Umbilical cord (tissue), 2 donors: ENCODE measurements at places on chromosomes 1 and 21.
A peak's percentile ranks its signal among the peaks of the same experiment; 100 is the strongest.

GRCh38 chr1:24413350-24414163, at the start of gene STPG1:
STPG1 (minus strand) TSS chr1:24413782; CDS start chr1:24401388, 12,394 bp downstream.
- DNase-seq, result peak; percentile 91

DNA sequence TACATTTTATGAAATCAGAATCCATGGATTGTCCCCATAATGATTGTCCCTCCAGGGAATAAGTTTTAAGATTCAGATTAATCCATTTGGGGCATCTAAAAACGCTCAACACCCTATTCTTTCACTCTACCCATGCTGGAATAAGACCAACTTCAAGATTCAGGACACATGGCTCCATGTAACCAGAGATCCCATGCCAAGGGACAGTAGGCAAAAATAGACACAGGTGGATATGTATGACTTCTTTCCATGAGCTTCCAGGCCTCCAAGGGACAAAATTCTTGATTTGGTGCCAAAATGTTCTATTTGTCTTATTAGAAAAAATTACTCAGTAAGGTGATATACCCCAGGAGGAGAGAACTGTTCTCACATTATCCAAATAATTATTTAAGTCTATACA, 178.8 kb downstream of the NRIP1 start:
- DNase-seq, result no peak

DNA sequence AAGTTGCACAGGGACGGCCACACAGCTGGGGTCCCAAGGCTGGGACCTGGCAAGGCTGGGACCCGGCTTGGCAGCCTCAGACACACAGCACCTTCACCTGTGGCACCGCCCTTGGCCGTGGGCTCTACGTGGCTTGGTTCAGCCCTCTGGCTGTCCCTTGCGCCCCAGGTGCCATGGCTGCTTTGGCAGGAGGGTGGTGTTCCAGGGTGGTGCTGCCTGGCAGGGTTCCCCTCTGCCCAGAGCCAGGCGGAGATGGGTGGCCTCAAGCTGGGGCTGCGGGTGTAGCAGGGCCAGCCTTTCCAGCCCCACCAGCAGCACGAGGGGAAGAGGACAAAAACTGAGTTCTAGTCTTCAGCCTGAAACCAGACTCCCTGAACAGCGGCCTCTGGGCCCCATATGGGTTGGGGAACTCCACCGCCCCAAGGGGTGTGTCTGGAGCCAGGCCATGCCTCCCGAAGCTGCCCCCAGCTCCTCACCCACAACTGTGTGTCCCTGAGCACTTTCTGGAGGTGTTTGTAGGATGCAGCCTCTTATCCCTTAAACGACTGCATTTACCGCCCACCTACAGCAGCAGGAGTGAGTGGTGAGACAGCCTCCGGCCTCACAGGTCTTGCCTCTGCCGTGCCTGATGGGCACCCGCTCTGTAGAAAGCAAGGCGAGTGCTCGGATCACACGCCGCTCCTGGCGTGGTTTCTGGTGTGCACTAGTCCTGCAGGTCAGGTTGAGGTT, 92.3 kb downstream of the PDE9A start:
- no peak for DNase-seq

GRCh38 chr1:235858766-235859165, 7.9 kb downstream of the LYST start:
- no peak for DNase-seq

DNA sequence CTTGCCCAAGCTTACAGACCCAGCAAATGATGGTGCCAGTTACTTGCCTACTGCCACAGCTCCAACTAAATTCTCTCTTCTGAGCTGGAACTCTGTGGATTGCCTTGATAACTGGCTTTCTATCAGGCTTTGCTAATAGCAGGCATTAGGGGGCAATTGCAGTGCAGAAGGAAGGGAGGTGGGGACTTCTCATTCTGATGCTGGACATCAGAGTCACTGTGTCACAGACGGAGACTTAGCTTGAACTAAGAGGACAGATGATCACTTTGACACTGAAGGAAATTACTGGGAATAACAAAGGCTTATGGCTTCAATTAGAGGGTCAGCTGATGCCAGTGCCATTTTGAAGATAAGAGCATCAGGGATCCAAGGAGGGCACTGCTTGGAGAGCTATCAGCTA, 114.5 kb downstream of the DDX20 start:
- DNase-seq, result no peak

DNA sequence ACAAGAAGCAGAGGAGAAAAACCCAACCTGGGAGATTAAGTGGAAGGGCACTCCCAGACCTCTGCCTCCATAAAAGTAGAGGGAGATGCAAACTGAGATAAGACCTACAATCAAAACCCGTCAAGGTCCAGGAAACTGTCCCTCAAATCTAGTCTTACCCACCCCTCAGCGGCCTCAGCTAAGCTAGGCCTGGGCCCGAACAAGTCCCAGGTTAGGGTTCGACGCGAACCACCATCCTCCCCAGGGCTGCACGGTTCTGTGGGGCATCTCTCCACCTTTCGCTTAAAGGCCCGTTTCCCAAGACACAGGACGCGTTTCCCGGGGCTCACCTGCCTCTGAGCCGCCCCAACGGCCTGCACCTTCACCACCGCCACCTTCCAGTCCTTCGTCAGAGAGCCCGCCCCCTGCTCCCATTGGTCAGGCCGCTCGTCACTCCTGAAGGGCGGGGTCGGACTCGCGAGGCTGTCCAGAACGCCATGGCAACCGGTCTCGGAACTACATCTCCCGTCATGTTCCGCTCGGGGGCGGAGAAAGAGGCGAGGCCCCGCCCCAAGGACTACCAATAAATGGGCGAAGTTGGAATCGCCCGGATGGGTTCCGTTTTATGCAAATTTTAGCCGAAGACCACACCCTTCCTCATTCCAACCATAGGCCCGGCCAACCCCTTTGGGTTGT, at the start of gene CRYZL1:
TSS of gene CRYZL1 (minus strand) at position 390 of the 675 bp plus-strand sequence. CDS start 10,190 bp downstream, outside the sequence.
- peak; percentile 100 for DNase-seq

GRCh38 chr1:46699666-46700065, 19.2 kb downstream of the EFCAB14 start:
- no peak for DNase-seq

- no peak for DNase-seq
These were observed 968 bp downstream of the CSMD2 start for GRCh38 chr1:34163792-34164731.
